ENCODE measurements at places on chromosomes 3 and 15. TPM values are rescaled to one million over a fixed set of nuclear protein-coding genes. Genes with fewer than 3 reads are reported as not detected.

- no peak for DNase-seq
These were observed 63.3 kb upstream of the CORO2B start for GRCh38 chr15:68515371-68516095.

- DNase-seq: no peak
These were observed 232.0 kb upstream of the HES1 start for GRCh38 chr3:193903966-193904365.

GRCh38 chr3:102346897-102347296 lies 87.9 kb upstream of the ZPLD1 start:
- DNase-seq: no peak

GRCh38 chr3:107855710-107856109 lies 235.1 kb downstream of the CD47 start:
- no peak for DNase-seq

The EFCC1 gene
- 3.6 TPM for total RNA-seq
